ENCODE measurements at places on chromosomes 2 and 18. TPM values are rescaled to one million over a fixed set of nuclear protein-coding genes. Genes with fewer than 3 reads are reported as not detected.

GRCh38 chr2:174597345-174598047, at the start of gene WIPF1:
WIPF1 (minus strand) TSS chr2:174597804; CDS start chr2:174585573, 12,231 bp downstream.
- DNase-seq = no peak

DNA sequence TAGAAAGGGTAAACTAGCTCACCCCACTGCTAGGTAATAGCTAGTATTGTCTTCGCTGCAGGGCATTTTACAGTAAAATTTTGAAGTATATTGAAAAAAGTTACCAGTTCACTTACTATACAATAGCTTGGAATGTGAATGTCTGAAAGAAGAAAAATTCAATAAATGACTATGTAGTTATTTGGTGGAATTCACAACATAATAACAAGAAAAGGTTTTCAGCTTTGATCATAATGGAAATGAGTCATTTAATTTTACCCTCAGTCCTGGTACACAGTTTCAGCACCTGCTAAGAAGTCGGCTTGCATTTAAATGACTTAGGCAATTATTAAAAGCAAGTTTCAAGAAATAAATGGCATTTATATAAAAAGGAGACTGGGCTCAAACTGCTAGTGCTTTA, 90.4 kb downstream of the NUP35 start:
- DNase-seq = no peak

DNA sequence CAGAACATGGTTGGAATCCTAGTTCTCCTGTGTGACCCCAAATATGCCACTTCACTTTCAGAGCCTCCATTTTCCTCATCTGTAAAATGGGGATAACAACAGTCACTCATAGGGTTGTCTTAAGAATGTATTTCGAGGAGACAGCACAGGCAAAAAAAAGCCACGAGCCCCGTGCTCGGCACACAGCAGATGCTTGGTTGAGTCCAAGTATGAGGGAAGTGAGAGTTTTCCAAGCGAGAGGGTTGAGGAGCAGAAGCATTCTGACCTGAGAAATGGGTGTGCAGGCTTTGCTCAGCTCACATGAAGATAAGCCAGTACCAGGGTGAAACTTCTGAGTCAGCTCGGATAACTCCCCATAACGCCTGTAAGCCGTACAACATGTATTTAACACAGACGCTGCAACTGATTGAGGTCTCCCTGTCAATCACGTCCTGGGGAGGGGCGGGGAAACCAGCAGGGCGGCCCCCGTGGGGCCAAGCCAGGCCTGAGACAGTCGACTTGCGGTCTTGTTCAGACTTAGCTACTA, 23.0 kb upstream of the ODC1 start:
- no peak for DNase-seq

Gene C2orf92
- 20.0 TPM for total RNA-seq

Data from mesothelial cell of epicardium (in vitro differentiated cells).